Posterior vena cava (tissue), 2 donors: ENCODE measurements at places on chromosomes 7 and 10. TPM values are rescaled to one million over a fixed set of nuclear protein-coding genes. Genes with fewer than 3 reads are reported as not detected.
A peak's percentile ranks its signal among the peaks of the same experiment; 100 is the strongest.

GRCh38 chr7:25877802-25878789, 273.9 kb upstream of the NFE2L3 start:
- DNase-seq = no peak

DNA sequence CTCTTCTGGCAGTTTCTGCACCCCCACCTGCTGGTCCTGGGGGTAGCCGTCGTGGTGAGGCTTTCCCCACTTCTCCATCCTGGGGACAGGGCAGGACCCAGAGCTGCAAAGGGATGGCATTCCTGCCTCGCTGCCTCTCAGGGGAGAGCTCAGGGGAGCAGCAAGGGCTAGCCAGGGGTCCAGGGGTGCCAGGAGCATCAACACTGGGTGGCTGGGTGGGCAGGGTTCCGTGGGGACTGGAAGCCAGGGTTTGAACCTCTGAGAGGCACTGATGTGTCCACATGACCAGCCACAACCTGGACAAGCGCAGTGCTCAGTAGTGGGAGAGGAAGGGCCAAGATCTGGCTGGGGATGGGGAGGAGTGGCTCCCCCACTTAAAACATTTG, 5.6 kb downstream of the ABCB8 start:
- DNase-seq = no peak

DNA sequence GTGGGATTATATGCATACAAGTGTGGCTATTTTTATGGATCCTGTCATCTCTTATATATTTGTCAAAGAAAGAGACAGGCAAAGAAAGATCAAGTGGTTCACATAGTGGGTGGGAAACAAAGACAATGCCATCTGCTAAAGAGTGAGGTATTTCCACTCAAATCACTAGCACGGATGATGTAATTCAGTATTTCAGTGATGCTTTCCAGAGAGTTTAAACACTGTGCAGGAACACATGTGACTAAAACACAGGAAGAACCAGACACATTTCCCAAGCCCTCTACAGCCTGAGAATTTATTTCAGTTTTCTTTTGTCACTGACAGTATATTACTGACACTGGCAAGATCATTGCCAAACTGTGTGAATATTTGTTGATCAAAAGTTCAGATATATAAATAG, 885.7 kb upstream of the CELF2 start:
- no peak for DNase-seq

DNA sequence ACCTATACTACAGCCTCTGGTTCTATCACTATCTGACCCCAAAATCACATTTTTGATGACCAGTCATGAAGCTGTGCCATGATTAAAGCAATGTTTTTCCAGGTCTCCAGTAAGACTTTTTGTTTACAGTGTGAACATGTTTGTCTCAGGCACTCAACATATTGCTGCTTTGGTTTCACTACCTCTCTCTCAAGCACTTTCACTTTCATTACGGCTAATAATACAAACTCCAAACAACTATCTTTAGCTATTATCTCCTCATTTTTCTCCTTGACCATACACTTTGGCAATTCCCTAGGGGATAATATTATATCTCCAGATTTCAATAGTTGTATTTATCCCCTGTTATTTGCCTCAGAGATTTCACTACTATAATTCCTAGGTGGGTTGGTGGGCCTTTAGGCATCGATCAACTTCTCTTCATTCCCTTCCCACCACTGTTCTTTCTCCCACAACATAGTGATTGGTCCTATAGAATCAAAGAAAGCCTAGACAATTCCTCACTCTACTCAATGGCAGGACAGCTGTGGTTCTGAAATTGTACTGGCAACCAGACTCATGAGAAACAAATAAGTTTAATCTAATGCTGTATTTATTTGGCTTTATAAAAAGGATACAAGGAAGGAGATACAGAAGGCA, 261.4 kb upstream of the ZWINT start:
- no peak for DNase-seq

GRCh38 chr7:30412782-30413504, 65.6 kb downstream of the NOD1 start:
- no peak for DNase-seq

DNA sequence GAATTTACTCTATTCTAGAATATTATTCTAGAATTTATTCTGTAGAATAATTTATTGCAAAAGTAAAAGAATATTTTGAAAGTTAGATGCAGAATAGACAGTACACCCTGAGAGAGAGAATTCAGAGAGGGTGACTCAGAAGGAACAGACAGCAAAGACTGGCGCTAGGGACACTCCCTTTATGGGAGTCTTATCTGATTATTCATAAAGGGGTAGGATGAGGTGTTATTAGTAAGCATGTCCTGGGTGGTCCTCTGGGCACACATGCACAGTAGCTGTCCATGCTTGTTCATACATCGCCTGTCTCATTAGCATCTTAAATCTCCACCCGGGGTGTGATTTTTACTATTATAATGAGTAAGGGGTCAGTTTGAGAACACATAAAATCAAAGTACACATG, 100.1 kb downstream of the XPNPEP1 start:
- DNase-seq = no peak

DNA sequence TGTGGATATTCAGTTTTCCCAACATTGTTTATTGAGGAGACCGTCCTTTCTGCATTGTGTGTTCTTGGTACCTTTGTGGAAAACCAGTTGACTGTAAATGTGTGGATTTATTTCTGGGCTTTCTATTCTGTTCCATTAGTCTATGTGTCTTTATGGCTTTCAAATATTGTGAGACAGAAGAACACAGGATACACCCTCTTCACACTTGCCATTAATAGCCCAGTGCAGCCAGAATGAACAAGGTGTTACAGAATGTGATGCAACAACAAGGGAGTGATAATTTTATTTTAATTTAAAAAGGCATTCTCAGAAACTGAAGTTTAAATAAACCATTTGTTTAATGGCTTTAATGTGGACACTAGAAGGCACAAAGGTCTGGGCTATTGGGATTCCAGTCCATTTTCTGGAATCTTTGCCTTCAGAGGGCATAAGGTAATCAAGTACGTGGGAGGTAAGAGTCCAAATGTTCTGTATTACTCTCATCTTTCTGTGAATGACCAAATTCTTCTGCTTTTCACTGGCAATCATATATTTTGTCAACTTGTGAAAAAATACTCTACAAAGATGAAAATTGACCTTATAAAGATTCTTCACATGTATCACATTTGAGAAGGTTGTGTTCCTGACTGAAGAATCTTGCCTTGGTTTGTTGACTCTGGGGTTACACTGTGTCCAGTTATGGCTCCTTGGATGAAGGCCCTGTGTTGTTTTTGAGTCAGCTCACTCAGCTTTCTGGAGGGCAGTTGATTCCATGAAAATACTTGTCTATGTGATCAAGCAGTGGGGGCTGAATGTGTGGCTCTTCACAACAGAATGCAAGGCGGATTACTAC, 962.7 kb downstream of the LRMDA start:
- DNase-seq = no peak

DNA sequence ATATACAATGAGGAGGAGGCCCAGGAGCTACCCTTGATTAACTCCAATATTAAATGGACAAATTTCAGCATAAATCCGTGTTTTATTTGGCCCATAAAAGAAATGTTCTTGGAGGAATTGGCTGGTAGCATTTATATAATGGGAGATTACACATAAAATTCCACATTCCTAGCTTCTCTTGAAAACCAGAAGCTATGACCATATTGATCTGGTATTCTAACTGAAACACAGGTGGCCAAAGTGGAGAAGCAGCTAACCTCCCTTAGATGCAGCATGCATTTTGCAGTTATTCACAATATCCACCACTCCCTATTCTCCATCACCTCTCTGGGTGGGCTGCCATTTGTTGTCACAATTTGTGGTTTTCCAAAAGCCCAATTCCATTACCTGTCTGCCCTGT, 148.8 kb upstream of the CACNA2D1 start:
- DNase-seq = no peak

GRCh38 chr7:42869131-42870020, 42.5 kb downstream of the C7orf25 start:
- DNase-seq = no peak

DNA sequence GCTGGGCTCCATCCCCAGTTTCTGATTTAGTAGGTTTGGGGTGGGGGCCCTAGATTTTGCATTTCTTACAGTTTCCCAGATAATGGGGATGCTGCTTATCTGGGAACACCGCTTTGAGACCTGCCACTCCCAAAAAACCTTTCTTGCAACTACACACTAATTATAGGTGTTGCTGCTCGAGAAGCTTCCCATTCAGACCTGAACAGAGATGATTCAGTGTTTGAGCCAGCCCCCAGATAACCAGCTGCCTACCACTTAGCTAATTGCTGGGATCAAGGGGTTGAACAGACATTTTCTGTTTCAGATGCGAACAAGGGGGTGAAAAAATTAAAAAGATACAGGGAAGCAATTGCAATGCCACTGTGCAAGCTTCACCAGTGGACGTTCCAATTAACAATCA, 448.5 kb downstream of the KCNMA1 start:
- DNase-seq = no peak

- DNase-seq = no peak
These were observed 22.2 kb downstream of the SPAG6 start for GRCh38 chr10:22367471-22367870.

DNA sequence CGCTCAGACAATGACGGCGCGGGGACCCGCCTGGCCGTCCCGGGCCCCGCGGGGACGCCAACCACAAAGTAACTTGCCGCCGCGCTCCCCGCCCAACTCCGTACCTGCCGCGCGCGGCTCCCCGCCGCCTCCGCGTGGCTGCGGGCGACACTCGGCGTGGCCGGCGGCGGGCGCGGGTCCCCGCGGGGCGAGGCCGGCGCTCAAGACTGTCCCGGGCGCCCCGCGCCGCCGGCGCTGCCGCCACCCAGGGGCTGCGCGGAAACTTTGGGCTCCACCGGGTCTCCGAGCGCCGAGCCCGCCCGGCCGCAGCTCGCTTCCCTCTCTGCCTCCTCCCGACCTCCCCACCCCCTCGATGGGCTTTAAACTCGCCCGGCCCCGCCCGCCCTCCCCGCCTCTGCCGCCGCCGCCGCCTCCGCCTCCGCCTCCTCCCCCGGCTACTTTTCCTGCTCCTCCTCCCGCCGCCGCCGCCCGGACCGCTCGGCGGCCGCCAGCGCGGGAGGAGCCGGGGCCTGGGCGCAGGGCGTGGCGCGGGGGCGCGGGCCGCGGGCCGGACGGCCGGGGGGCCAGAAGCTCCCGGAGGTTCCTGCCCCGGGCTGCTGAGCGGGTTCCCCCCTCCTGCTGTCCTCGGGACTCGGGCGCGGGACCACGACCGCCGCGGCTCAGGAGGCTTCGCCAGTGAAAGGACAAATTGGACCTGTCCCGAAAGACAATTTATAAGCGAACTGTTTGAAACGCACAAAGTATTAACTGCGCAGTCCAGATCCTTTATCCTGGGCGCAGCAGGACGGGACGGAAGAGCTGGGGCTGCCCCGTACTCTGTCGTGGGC, 10.6 kb upstream of the GRB10 start:
- peak; percentile 88 for DNase-seq

GRCh38 chr7:134140889-134141867, 14.0 kb downstream of the LRGUK start:
- peak; percentile 91 for DNase-seq

The NRP1 gene
- total RNA-seq = 123 TPM

The NYAP1 gene
- 1.4 TPM for total RNA-seq

The NOS3 gene
- total RNA-seq = 27.9 TPM

The NKX2-3 gene
- not detected for total RNA-seq

The HNRNPH3 gene
- 99.6 TPM for total RNA-seq

The PIK3CG gene
- 7.0 TPM for total RNA-seq

The GRID1 gene
- total RNA-seq = 4.4 TPM

The ODAD2 gene
- total RNA-seq = 5.3 TPM
